ENCODE measurements at places on chromosomes 1 and 21.
A peak's percentile ranks its signal among the peaks of the same experiment; 100 is the strongest.

DNA sequence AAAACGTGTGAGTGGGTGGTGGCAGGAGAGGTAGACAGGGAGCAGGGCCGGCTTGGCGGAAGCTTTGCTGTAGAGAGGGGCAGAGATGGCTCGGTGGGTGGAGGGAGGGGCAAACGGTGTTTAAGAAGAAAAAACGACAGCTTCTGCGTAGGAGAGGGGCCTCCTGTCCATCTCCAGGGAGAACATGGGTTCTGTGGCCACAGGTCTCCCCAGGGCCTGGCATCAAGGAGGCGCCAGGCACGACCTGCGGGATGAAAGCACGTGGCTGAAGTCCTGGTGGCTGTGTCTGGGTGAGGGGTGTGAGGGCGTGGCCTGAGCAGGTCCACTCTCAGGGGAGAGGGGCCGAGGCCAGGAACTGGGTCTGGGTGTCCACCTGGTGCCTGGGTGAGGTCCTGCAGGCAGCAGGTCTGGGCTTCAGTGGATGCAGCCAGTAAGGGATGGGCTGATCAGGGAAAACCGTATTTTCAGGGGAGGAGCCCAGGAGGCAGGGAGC, 940 bp upstream of the PRKCZ start:
- DNase-seq = peak; percentile 41

GRCh38 chr1:183180634-183181056, 5.4 kb upstream of the LAMC2 start:
- DNase-seq = no peak

DNA sequence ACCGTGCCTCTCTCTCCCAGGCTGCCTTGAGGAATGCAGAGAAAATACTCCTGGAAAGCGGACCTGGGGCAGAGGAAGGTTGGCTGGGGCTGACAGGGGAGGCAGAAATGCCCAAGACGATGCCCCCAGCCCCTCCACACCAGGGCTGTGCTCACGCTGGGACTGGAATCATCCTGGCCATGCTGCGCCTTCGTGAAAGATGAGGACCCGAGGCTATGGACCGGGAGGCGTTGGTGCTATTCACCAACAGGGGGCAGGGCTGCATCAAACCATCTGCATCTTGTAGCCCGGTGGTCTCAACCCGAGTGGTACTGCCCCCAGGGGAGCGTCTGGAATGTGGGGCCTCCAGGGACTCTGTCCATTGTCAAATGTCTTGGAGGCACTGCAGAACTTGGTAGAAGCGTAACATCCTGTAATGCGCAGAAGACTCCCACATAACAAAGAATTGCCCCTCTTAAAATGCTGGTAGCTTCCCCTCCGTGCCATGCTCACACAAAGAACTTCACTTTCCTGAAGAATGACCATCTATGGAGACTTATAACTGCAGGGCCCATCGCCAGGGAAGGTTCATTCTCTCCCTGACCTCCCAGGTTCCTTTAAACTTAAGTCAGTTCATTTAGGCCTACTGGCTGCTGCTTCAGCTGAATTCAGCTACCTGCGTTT, 251.2 kb downstream of the RRAGC start:
- DNase-seq = peak; percentile 45

- no peak for DNase-seq
These were observed 232.5 kb downstream of the NCAM2 start for GRCh38 chr21:21230672-21231071.

DNA sequence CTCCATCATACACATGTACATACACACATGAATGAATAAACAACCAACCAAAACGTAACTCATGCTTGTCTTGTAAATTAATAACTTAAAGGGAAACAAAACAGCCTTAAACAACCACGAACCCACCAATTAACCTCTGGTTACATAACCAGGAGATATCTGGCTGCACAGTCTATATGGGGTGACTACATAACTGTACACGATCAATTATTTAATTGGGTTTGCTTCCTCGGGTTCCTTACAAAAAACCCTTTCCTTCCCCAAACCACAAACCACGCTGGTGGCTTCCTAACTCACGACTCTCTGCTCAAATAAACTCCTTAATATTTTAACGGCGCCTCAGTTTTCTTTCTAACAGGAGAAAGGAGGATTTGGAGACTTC, 744 bp downstream of the ZNF670 start:
- DNase-seq = no peak

DNA sequence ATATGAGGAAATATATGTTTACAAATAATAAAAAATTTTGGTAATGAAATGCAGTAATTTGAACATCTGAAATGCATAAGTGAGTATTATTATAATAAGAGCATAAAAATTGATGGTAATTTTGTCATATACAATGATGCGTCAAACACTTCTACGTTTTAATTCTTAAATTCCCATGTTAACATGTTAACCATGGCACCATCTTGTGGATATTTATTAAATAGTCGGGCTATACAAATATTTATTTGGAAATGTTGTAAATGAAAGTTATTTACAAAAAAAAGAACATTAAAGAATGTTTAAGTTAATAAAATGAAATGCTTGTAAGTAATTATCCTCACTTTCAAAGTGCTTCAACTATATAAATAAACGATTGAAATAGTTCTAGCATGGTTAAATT, 57.2 kb upstream of the C1orf185 start:
- no peak for DNase-seq

GRCh38 chr1:109386054-109386717, 11.5 kb downstream of the SORT1 start:
- no peak for DNase-seq

- peak; percentile 16 for DNase-seq
These were observed 4.9 kb downstream of the TRIM46 start for GRCh38 chr1:155178441-155179111.

DNA sequence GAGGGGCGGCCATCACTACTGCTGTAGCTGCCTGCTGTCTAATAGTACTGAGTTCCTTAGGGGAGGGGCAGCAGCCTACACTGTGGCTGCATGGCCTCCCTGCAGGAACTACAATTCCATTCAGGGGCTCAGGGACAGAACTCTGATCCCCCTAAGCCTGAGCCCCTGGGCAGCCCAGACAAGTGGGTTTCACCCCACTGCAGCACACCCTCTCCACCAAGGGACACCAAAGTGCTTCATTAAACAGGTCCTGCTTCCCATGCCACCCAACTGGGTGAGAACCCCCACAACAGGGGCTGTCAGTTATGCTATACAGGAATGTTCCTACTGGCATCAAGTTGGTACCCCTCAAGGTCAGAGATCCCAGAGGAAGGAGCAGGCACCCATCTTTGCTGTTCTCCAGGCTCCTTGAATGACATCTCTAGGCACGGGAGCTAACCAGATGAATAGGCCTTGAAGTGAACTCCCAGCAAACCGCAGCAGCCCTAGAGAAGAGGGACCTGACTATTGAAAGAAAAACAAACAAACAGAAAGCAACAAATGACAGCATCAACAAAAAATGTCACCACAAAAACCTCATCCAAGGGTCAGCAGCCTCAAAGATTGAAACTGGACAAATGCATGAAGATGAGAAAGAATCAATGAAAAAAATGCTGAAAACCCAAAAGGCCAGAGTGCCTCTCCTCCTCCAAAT, 437.4 kb downstream of the NUF2 start:
- no peak for DNase-seq

DNA sequence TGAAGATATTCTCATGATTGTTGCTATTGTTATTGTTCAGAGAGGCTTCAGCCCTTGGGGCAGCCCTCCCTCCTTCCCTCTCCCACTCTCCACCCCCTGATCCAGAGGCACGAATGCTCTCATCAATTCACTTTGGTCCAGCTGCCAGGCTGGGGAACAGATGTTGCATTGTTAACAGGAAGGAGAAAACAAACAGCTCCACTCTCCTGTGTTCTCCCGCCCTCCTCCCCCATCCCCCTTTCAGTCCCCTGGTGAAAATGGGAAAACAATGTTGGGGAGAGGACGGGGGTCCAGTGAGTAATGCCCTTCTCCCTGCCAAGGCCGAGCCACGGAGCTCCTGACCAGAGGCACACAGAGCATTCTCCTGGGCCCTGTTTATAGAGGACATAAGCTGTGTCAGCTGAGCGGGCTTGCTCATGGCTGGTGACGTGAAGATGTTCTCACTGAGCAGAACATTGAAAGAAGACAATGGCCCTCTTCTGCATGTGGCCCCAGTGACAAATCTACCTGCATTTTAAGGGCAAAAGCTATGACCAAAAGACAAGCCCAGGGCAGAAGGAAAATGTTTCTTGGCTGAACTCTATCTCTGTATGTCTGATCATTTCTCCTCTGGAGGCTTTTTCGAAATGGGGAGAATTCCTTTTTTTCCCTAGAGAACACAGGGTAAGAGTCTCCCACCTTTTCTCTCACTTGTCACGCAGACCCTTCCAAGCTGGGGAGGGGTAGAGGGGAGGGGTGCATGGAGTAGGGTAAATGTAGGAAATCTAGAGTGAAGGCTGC, 111.7 kb downstream of the GLUL start:
- no peak for DNase-seq

GRCh38 chr1:19605967-19606366, 38.1 kb upstream of the NBL1 start:
- no peak for DNase-seq

- DNase-seq = no peak
These were observed 7.6 kb downstream of the MTF1 start for GRCh38 chr1:37851782-37852210.

GRCh38 chr1:226638608-226639007, 90.0 kb downstream of the STUM start:
- peak; percentile 16 for DNase-seq

DNA sequence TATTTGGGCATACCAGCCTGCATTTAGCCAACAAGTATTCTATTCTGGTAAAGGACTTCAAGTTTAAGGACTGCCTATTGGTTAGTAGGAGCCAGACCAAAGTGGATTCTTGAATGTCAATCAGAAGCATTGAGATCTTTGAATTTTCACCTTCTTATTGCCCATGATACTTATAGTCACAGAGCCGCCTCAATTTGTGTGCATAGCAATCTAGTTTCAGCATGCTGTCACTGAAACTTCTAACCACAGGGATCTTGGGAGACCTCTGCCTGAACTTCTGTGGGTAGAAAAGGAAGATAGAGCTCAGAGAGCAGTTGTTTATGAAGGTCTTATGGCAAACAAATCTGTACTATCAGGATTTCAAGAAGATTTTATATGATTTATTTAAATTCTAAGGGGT, 501.4 kb upstream of the USP24 start:
- DNase-seq = no peak
